Stimulated activated CD4-positive, alpha-beta T cell treated with anti-CD3 and anti-CD28 coated beads, Interleukin-4, amount 100 ng/mL, for 4 hours (primary cell): ENCODE measurements at places on chromosomes 5 and 9.

- no peak for DNase-seq
Measured at GRCh38 chr5:39420482-39421145, 4.2 kb downstream of the DAB2 start.

DNA sequence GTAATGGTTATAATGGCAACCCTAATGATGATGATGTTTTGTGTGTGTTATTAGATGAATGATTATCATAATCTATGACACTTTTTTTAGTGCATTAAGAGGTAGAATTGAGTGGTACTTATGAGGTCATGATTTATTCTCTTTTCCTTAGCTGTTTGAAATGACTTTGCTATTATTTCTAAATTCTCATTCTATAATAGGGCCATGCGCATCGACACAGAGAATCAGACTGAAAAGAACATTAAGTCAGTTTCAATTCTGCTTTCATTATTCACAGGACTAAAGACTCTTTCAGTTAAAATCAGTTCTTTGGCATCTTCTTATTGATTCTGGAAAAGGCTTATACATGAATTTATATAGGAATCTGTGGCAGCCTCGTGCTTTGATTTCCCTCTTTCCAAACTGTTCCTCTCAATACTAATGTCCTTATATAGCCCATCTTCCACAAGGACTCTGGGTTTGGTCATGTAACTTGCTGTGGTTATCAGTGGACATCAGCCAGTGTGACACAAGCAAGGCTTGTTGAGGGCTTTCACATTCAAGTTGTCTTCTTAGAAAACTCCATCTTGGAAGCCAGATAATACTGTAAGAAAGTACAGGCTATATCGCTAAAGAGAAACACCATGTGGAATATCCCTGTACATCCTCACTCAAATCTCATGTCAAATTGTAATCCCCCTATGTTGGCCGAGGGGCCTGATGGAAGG, 140.3 kb upstream of the CHD1 start:
- no peak for DNase-seq

DNA sequence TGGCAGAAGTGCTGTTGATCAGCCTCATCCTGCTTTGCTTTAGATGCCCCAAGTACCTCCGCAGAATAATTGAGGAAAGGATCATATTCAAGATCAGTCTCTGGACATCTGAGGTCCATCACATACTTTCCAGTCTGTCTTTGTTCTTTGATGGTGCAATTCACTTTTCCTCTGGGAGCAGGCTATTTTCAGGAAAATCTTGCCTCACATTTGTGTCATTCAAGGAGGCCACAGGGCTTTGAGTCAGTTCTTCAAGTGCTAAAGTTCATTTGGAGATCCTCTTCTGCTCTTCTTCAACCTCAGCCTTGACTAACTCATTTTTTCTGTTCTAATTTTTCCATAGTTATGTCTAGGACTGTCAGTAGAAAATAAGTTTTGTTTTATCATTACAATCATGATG, 18.6 kb downstream of the EQTN start:
- no peak for DNase-seq

DNA sequence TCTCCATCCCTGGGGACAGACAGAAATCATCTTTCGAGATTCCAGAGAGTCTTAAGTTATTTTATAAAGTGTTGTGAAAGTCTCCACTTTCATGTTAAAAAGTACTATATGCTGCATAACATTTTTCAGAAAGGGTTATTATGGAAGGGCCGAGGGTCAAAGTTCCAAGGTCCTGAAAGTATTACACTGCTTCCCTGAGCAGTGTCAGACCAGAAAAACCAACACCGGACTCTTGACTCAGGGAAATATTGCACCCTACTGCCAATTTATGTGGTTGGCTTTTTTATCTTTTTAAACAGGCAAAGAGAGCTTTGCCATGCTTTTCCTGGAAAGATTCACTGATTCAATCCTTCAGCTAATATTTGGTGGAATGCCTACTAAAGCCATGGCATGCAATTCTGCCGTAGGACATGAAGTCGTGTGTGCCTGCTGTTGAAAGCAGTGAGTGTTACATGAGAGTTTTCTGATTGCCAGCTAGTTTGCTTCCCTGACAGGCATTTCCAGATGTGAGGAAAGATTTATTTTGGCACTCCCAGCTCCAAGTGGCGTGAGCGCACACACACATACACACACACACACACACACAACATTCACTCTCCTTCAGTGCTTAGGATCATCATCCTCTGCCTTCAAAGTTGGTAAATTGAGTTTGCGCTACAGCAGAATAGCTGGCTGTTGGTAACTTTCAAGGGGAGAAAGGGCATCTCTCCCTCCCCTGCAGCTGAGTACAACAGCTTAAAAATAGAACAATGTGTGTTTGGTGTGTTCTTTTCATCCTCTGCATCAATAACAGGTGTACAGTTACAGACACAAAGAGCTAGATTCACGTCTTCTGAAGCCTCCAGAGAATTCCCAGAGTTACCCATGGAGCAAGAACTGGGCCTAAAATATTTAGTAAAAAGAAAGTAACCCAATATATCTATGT, 45.6 kb downstream of the SLC1A3 start:
- DNase-seq = no peak

GRCh38 chr5:68489556-68489955, 274.0 kb downstream of the PIK3R1 start:
- no peak for DNase-seq

DNA sequence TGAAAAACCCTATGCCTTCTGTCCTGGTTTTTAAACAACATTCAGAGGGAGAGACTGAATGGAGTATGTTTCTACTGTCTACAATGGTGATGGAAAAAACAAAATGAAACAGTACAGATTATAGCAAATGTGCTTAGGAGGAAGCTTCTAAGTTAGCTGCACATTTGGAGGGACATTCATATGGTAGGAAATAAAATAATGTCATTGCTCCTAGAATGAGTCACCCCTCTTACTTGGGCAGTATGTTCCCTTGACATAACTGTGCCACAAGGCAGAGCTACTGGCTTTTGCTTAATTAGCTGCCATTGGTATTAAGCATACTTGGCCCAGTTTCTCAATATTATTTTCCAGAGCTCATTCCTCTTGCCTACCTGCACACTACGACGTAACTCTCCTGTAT, 128.9 kb downstream of the GDNF start:
- no peak for DNase-seq

- DNase-seq = no peak
Measured at GRCh38 chr9:127876764-127877562, 512 bp downstream of the AK1 start.
